Endodermal cell (in vitro differentiated cells): ENCODE measurements at places on chromosomes 7 and 10. TPM values are rescaled to one million over a fixed set of nuclear protein-coding genes. Genes with fewer than 3 reads are reported as not detected.

GRCh38 chr10:66472156-66472555 is 453.7 kb upstream of the LRRTM3 start:
- no peaks in the 10 kb centered on the region for H3K36me3 ChIP-seq
- no peak overlapping the region for H3K4me3 ChIP-seq
- no peaks in the 10 kb centered on the region for H3K27me3 ChIP-seq
- no peaks in the 10 kb centered on the region for H3K4me1 ChIP-seq
- DNase-seq, result no peak

- DNase-seq, result no peak
- no peaks in the 10 kb centered on the region for H3K36me3 ChIP-seq
- H3K27me3 ChIP-seq, result no peaks in the 10 kb centered on the region
Observed at GRCh38 chr10:5442065-5442989, 30.0 kb downstream of the NET1 start.

GRCh38 chr10:117677890-117678500 is 135.4 kb downstream of the EMX2 start:
- DNase-seq, result no peak
- no peak overlapping the region for H3K4me3 ChIP-seq
- no peaks in the 10 kb centered on the region for H3K27me3 ChIP-seq
- peaks cover 4% of the 10 kb centered on the region for H3K4me1 ChIP-seq
- no peaks in the 10 kb centered on the region for H3K36me3 ChIP-seq

GRCh38 chr7:158702944-158703343 is 1.7 kb downstream of the NCAPG2 start:
- H3K36me3 ChIP-seq, result peaks cover 30% of the 10 kb centered on the region
- no peak overlapping the region for H3K27ac ChIP-seq

GRCh38 chr7:4169455-4169854 is 512.6 kb upstream of the FOXK1 start:
- no peaks in the 10 kb centered on the region for H3K27me3 ChIP-seq
- H3K4me3 ChIP-seq, result no peak overlapping the region
- no peak overlapping the region for H3K27ac ChIP-seq
- DNase-seq, result no peak
- no peaks in the 10 kb centered on the region for H3K4me1 ChIP-seq
- no peaks in the 10 kb centered on the region for H3K36me3 ChIP-seq

DNA sequence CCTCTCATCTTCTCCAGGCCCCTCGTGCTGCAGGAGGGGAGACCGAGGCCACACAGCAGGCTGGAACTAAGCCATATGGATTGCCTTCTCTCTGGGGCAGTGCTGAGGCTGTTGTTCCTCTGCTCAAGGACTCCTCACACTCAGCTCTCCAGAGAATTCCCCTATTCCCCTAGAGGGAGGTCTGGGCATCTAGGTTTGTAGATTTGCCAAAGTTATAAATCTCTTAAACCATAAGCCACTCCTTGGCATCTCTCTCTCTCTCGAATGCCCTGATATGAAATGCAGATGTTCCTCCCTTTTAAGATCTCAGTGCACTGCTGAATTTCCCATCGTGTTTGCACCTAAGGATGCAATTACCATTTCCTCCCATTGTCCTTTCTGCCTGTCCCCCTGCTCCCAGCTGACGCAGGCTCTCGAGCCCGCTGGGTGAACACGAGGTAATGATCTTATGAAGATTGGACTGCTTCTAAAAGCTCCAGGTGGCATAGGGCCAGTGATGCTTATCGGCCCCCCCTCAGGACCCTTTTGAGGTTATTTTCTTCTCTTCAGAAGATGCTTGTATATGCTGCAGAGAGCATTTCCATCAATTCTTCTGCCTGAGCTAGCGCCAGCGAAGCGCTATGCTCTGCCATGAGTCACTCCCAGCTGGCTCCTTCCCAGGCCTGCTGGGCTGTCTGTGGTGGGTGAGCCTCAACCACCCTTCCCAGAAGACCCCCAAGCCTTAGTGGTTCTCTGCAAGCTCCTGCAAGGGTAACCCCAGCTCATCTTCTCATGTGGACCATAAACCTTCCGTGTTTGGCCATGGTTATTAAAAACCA is 41.6 kb upstream of the AQP1 start:
- H3K36me3 ChIP-seq, result no peaks in the 10 kb centered on the region
- no peak overlapping the region for H3K4me3 ChIP-seq
- H3K27me3 ChIP-seq, result no peaks in the 10 kb centered on the region
- DNase-seq, result no peak

DNA sequence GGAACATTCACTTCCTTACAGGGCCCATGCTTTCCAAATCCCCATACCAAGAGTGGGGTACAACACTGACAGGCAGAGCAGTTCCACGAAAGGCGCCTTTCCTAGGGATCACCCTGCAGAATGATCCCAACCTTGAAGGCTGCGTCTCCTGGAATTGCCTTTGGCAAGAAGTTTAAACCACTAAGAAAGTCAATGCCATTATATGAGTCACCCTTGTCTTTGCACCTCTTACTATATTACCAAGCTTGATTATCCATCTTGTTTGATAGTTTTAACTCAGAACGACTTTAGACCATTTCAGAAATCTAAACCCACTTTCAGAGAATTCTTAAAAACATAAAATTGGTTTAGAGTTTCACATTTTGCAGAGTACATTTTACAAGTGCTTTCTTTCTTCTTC is 282.1 kb downstream of the ARHGAP12 start:
- H3K4me1 ChIP-seq, result no peaks in the 10 kb centered on the region
- H3K27me3 ChIP-seq, result no peaks in the 10 kb centered on the region
- DNase-seq, result no peak
- no peak overlapping the region for H3K27ac ChIP-seq

DNA sequence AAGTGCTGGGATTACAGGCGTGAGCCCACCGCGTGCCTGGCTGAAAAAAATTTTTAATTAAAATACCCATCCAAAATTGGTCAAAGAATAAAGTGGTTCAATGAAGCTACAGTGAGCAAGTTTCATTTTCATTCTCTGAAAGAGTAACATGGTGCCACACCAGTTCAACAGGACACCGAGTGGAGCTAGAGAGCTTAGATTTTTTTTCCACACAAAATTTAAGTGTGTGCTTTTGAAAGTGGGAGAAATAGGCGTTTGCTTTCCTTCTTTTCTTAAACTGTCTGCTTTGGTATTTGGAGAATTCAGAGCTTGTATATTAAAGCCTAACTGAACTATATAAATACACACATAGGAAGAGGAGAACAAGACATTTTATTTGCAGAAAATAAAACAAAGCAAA is 43.4 kb downstream of the BPGM start:
- H3K36me3 ChIP-seq, result no peaks in the 10 kb centered on the region
- DNase-seq, result no peak
- H3K27ac ChIP-seq, result no peak overlapping the region
- no peaks in the 10 kb centered on the region for H3K4me1 ChIP-seq
- H3K27me3 ChIP-seq, result no peaks in the 10 kb centered on the region
- H3K4me3 ChIP-seq, result no peak overlapping the region

DNA sequence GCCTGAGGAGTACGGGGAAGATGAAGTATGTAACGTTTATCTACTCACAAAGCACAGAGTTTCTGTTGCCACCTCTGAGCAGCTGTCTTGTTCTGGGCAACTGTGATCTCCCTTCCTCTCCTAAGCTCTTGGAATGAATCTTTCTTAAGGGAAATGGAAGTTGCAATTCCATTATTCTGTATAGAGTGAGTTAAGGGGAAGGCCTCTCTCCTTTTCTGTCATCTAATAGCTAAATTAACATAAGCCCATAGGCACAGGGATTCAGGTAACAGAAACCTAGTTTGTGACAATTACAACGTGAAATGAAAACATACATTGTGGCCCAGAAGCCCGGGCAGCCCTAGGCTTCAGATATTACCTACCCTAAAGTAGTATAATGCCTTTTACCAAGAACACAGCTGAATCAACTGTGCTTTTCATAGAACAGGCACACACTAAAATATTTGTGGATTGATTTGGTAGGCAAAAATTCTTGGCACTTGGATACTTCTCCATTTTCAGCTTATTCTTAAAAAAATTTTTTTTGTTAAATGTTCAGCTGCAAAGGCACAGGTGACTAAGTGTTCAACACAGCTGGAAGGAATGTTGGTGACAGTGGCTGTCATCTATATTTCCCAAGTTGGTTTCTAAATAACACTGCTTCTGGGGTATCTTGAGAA is 3.8 kb upstream of the PDCD4 start:
- DNase-seq, result no peak
- no peak overlapping the region for H3K27ac ChIP-seq
- H3K4me1 ChIP-seq, result peaks cover 12% of the 10 kb centered on the region
- H3K4me3 ChIP-seq, result no peak overlapping the region
- no peaks in the 10 kb centered on the region for H3K36me3 ChIP-seq

DNA sequence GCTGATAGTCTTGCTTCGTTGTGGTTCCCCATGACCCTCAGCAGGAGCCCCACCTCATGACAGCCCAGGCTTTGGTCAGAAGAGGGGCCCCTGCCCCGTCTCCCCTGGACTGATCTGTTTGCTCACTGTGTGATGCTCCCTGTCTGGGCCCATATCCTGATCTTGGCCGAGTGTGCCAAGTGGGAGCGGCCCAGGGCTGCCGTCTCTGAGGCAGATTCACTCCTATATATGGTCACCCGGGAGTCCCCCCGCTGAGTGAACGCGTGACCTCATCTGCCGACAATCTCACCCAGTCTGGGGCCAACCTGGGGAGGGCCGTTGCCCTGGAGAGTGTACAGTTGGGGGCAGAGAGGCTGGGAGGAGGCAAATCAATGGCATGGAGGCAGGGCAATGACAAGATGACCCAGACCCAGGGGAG is 34.5 kb downstream of the PPIF start:
- peak; percentile 65 for DNase-seq
- H3K27me3 ChIP-seq, result no peaks in the 10 kb centered on the region
- H3K4me1 ChIP-seq, result peaks cover 3% of the 10 kb centered on the region
- no peak overlapping the region for H3K4me3 ChIP-seq

Gene CALML5
- total RNA-seq, result not detected in 3 replicates

Gene VAX1
- total RNA-seq, result 2.0 to 3.5 TPM (median 3.4 TPM) in 3 replicates

Gene GIMAP4
- total RNA-seq, result not detected in 3 replicates
